ENCODE measurements at places on chromosomes 1 and 21. TPM values are rescaled to one million over a fixed set of nuclear protein-coding genes. Genes with fewer than 3 reads are reported as not detected.

The CLDN17 gene
- total RNA-seq, result not detected

The DPYD gene
- total RNA-seq, result 0.43 TPM

The IFI44 gene
- not detected for total RNA-seq

The ZFP69B gene
- 17.1 TPM for total RNA-seq

The SORT1 gene
- total RNA-seq, result 38.9 TPM

The ZNF648 gene
- total RNA-seq, result 1.5 TPM

The CACHD1 gene
- 61.0 TPM for total RNA-seq

The IVL gene
- not detected for total RNA-seq

DNA sequence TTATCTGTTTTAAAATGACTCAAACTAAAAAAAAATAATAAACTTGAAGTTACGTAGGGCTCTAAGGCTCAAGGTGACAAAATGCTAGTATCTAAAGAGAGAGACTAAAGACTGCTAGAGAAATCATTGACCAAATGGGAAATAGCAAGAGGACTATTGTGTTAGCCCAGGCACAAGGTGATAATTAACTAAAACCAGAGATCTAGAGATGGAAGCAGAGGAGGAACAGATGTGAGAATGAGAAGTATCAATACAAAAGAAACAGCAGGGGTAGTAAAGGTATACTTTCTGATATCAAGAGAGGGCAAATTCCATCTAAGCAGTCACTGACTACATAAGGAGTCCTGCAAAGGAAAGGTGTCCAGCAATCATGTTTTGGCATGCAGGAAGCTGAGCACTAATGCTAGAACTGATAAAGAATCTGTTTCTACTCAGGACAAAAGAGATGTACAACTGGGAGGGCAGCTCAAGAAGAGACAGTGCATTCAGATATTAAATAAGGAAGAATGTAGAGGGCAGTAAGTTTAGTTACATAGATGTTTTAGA is 100.2 kb upstream of the GNG4 start:
- no peaks in the 10 kb centered on the region for H3K27me3 ChIP-seq
- H3K36me3 ChIP-seq, result no peaks in the 10 kb centered on the region
- H3K27ac ChIP-seq, result no peak overlapping the region
- DNase-seq, result no peak
- H3K4me1 ChIP-seq, result no peaks in the 10 kb centered on the region

DNA sequence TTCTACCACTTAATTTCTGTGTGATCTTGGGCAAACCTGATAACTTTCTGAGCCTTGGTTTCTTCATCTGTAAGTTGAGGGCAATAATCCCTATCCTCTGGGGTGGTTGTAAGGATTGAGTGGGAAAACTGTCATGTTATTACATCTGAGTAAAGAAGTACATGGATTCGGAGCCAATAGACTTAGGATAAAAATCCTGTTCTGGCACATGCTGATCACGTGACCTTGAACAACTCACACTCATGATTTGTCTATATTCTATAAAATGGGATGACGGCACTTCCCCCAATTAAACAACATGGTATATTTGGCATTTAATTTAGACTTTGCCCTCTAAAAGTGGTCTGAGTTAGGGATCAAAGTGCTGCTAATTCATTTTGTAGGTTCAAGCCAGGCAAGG is 315.5 kb downstream of the PLPP3 start:
- DNase-seq, result no peak
- H3K27me3 ChIP-seq, result no peaks in the 10 kb centered on the region
- no peaks in the 10 kb centered on the region for H3K4me1 ChIP-seq
- H3K36me3 ChIP-seq, result no peaks in the 10 kb centered on the region
- no peak overlapping the region for H3K4me3 ChIP-seq
- no peak overlapping the region for H3K27ac ChIP-seq

DNA sequence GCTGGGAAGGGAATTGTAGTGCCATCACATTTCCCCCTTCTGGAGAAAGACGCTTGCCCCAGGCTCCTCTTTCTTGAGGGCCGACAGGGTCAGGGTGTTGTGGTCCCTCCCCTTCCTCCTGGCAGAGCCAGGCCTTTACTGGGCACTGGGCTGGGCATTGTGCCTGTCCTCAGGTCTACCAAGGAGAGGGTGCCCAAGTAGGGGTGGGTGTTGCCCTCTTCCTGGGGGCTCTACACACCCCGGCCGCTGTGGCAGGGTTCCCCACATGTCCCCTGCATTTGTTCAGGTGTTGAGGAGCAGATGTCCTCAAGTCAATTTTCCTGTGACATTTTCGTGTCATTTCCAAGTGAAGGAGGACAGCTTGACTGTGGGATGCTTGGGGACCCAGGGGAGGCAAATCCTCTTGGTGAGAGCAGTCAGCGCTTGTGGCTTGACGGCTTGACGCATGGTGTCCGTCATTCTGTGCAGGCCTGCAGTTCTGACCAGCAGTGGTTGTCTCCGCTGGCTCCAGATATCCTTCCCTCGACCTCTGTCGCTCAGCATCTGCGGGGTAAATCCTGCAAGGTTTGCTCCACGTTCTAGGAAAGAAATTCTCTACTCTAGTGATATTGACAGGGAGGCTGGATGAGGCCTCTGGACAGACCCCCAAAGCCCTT is 181.9 kb upstream of the VAMP3 start:
- H3K27me3 ChIP-seq, result no peaks in the 10 kb centered on the region
- DNase-seq, result no peak
- no peak overlapping the region for H3K27ac ChIP-seq
- H3K4me3 ChIP-seq, result no peak overlapping the region
- no peaks in the 10 kb centered on the region for H3K36me3 ChIP-seq

- no peaks in the 10 kb centered on the region for H3K36me3 ChIP-seq
- peak; percentile 22 for DNase-seq
- H3K4me1 ChIP-seq, result peaks cover 4% of the 10 kb centered on the region
- no peak overlapping the region for H3K27ac ChIP-seq
- no peak overlapping the region for H3K4me3 ChIP-seq
- H3K27me3 ChIP-seq, result no peaks in the 10 kb centered on the region
These were observed 4.4 kb upstream of the RHEX start for GRCh38 chr1:206048582-206048981.

DNA sequence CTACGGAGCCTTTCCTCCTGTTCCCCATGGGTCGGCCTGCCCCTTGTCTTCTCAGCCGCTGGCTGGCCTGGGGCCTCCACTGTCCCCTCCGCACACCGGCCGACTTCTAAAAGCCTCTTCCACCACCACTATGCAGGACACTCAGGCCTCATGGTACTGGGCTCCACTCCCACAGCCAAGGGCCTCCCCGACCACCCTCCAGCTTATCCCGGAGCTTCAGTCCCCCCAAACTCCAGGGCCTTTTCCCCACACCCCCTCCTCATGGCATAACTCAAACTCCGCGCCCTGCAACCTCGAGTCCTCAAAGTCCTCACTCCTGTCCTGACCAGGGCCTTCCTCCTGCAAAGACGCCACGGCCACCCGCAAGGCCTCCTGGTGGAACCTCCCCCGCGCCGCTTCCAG is 2.0 kb downstream of the LRRC41 start:
- peaks cover 6% of the 10 kb centered on the region for H3K36me3 ChIP-seq
- peak; percentile 31 for DNase-seq
- H3K27ac ChIP-seq, result peak overlapping the region; percentile 97
- H3K4me1 ChIP-seq, result peaks cover 26% of the 10 kb centered on the region

GRCh38 chr1:25644962-25645361 is 28.4 kb downstream of the MAN1C1 start:
- H3K36me3 ChIP-seq, result no peaks in the 10 kb centered on the region
- no peak overlapping the region for H3K27ac ChIP-seq
- no peak for DNase-seq
- no peak overlapping the region for H3K4me3 ChIP-seq
- H3K27me3 ChIP-seq, result no peaks in the 10 kb centered on the region

- H3K27me3 ChIP-seq, result no peaks in the 10 kb centered on the region
- H3K27ac ChIP-seq, result no peak overlapping the region
- no peak for DNase-seq
- no peaks in the 10 kb centered on the region for H3K36me3 ChIP-seq
- no peak overlapping the region for H3K4me3 ChIP-seq
- H3K4me1 ChIP-seq, result no peaks in the 10 kb centered on the region
These were observed 106.5 kb downstream of the HLCS start for GRCh38 chr21:36859744-36860501.

GRCh38 chr1:159927211-159927848 is 2.0 kb upstream of the TAGLN2 start:
- H3K27ac ChIP-seq, result no peak overlapping the region
- H3K27me3 ChIP-seq, result peaks cover 28% of the 10 kb centered on the region
- H3K36me3 ChIP-seq, result no peaks in the 10 kb centered on the region
- peaks cover 15% of the 10 kb centered on the region for H3K4me1 ChIP-seq

DNA sequence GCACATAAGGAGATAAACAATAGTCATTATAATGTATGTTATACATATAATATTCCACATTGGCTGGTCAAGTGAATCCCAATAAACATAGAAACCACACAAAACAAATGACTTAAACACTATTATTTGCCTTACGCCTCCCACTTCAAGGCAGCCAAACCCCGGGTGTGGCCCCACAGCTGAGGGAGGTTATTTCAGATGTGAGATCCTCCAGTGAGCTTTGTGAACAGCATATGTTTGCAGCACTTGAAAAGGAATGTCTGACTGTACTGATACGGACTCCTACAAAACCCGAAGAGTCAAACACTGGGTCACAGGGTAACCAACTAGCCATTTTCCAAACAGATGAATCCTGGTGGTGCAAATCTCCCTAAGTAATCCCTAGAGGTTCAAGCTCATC is 27.1 kb upstream of the DISP1 start:
- no peak for DNase-seq
- no peaks in the 10 kb centered on the region for H3K27me3 ChIP-seq
- H3K36me3 ChIP-seq, result no peaks in the 10 kb centered on the region

- no peaks in the 10 kb centered on the region for H3K36me3 ChIP-seq
- H3K4me1 ChIP-seq, result peaks cover 31% of the 10 kb centered on the region
- no peak overlapping the region for H3K27ac ChIP-seq
- DNase-seq, result no peak
- no peak overlapping the region for H3K4me3 ChIP-seq
- no peaks in the 10 kb centered on the region for H3K27me3 ChIP-seq
These were observed 70.4 kb downstream of the PLEKHA6 start for GRCh38 chr1:204289280-204289679.

DNA sequence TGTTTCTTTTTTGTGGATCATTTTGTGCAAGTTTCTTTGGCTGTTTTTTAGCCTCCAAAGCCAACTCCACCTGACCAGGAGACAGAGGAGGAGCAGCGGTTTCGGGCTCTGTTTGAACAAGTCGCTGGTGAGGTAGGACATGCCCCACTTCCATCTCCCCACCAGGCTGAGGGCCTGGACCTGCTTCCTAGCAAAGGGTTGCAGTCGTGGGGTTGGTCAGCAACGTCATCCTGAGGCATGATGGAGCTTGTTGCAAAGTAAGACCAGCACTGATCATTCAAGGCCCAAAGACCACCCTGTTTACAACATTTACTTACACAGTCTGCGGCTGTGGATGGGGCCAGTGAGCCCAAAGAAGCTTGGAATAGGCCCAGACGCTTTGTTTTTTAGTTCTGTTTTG is 40.3 kb downstream of the CAPN9 start:
- no peak overlapping the region for H3K27ac ChIP-seq
- no peak overlapping the region for H3K4me3 ChIP-seq
- H3K36me3 ChIP-seq, result no peaks in the 10 kb centered on the region
- no peak for DNase-seq

GRCh38 chr1:184461321-184461720 is 74.5 kb downstream of the C1orf21 start:
- no peak overlapping the region for H3K4me3 ChIP-seq
- H3K4me1 ChIP-seq, result peaks cover 20% of the 10 kb centered on the region
- no peak overlapping the region for H3K27ac ChIP-seq
- no peaks in the 10 kb centered on the region for H3K36me3 ChIP-seq

GRCh38 chr1:244414543-244414942 is 37.2 kb downstream of the ADSS2 start:
- peaks cover 12% of the 10 kb centered on the region for H3K4me1 ChIP-seq
- H3K27me3 ChIP-seq, result no peaks in the 10 kb centered on the region
- peak; percentile 29 for DNase-seq

- no peak for DNase-seq
- H3K27ac ChIP-seq, result no peak overlapping the region
- H3K4me1 ChIP-seq, result no peaks in the 10 kb centered on the region
- H3K4me3 ChIP-seq, result no peak overlapping the region
- H3K27me3 ChIP-seq, result no peaks in the 10 kb centered on the region
These were observed 184.7 kb downstream of the TOMM20 start for GRCh38 chr1:234943836-234944402.

DNA sequence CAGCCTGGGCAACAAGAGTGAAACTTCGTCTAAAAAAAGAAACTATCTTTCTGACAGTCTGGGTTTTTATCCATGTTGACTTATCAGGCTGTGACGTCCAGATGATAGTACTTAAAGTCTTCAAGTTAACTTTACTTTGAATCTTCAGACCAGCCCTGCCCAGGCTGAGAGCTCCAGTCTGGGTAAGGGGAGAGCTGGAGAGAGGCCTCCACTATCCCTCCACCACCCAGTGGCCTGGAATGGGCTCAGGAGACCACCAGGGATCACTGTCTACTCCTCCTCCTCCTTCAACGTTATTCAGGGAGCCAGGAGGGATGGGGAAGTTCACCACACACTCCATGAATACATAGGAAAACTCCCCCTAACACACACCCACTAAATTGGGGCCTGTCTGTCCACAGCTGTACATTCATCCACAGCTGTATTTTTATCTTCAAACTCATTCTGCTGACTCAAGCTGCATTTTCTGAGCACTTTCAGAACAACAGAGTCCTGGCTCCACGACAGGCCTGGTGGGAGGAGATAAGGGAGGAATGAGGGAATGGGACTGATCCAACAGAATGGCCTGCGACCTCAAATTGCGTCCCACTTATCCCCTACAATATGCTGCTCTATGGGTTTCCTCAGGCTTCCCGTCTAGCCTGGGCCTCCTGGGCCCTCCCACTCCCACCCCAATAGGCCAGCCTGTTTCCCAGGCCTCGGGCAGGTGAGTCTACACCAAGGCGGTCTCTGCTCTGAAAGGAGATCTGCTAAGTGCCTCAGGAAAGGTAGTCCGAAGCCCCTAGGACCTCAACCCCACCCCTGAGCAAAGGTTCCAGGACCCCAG is 1.8 kb downstream of the SLC45A3 start:
- H3K36me3 ChIP-seq, result no peaks in the 10 kb centered on the region
- H3K27me3 ChIP-seq, result peaks cover 18% of the 10 kb centered on the region
- no peak for DNase-seq

Data from neural progenitor cell (in vitro differentiated cells).